Thoracic aorta (tissue), 2 donors: ENCODE measurements at places on chromosomes 1 and 21. TPM values are rescaled to one million over a fixed set of nuclear protein-coding genes. Genes with fewer than 3 reads are reported as not detected.

DNA sequence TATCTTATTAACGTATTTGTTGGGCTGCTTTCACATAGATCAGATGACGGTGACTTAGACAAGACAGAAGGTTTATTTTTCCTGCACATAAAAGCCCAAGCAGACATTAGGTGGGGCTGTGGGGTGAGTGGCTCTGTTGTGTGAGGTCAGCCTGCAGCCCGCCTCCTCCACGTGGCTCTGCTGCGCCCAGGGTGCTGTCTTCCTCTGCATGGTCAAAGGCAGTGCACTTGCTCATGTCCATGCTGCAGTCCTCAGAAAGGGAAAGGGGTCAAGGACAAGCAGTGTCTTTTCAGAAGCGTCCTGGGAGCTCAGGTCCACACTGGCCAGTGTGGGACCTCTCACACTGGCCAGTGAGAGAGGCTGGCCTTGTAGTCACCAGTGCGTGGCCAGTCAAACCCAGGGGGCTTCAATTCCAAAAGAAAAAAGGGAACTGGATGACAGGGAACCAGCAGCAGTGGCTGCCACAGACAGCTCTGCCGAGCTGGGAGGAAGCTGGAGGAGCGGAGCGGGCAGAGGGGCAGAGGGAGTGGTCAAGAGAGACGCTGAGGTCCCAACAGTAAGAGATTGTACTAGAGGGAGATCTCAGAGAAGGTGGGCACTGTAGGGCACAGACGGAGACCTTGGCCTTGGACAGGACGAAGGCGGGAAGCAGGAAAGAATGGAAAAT is 35.9 kb upstream of the SLC45A1 start:
- no peak for DNase-seq

DNA sequence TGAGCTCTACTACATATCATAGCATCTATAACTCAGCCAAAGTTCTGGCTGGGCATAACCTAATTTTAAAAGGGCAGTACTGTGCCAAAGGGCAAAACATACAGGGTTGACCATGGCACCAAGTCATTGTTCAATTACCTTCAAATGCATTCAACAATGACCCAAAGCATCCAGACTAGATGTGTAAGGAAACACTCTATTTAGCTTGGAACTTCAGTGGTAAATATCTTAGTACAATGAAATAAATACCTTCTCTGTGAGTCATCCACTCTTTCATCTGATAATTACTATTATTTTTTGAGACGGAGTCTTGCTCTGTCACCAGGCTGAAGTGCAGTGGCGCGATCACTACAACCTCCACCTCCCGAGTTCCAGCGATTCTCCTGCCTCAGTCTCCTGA is 70.0 kb downstream of the NVL start:
- DNase-seq, result no peak

DNA sequence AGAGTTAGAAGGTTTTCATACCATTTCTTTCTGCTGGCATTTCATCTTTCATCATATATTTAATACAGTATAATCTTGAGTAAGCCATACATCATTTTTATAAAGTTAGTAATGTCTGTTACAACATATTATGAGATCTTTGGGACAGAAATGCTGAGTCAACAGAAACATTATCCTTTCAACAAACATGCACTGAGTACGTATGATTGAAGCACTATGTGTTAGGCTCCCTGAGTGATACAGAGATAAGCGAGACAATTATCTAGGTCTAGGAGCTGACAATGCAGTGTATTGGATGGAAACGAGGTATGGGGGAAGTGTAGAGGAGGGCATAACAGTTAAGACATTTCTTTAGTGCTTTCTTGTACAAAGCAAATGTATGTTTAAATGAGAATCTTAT is 19.7 kb upstream of the GPR52 start:
- no peak for DNase-seq

DNA sequence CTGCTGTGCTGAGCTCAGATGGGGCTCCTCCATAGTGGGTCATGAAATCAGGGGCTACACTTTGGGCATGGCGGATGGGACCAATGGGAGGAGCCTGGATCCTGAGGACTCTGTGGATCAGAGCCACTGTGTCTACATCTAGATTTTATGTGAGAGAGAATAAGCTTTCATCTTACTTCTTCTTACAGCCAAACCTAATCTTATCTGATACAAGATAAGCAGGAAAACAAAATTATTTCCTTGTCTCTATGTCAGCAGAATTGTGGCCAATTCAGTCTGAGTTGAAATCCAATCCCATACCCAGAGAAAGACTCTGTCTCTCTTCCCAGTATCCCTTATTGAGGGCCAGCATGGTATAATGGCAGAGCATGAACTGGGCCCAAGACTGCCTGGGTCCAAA is 56.2 kb downstream of the KIF14 start:
- DNase-seq, result no peak

DNA sequence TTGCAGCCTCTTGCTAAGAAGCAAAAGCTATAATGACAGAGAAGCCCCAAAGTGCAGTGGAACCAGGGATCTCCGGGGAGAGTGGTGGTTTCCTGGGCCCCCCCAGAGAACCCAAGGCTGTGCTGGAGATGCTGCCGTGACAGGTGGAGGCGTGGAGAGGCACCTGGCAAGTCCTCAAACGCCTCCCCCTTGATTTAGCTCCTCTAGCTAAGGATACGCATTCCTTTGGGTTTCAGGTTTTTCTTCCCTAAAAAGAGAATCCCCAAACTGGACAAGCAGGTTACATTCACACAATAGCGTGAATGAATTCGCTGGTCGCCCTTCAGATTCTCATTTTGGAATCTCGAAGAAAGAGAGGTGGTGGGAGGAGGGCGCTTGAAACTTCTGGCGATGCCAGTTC is 853 bp upstream of the ATP1A1 start:
- no peak for DNase-seq

- no peak for DNase-seq
Observed at GRCh38 chr1:210412240-210412639, 83.5 kb downstream of the HHAT start.

DNA sequence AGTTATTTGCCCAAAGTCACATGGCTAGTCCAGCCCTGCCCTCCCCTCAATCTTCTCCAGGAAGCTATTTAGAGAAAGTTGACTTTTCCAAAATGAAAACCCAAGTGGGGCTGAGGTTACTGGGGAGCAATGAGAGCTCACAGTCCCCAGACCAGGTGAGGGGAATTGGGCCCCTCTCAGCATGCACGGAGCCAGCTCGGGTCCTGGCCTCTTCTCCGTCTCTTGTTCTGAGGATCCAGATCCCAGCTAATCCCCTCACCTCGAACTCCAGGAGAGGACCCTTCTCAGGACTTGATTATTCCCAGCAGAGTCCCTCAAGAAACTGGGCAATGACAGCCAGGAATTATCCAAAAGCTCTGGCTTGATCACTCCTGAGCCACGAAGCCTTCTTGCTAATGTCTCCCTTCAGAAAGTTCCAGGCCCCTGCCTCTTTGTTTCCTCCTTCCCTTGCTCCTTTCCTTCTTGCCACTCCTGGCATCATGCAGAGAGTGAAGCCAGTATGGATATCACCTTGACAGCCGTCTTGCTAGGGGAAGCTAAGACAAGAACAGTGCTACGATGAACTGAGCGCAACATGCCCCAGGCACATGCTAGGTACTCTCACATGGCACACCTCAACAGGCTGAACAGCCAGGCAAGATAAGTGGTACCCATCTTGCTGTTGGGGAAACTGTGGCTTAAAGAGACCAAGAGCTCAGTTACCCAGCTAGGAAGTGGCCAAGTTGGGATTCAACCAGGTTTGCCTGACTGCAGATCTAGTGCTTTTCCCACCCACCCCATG is 51.9 kb downstream of the KLHDC7A start:
- no peak for DNase-seq

- DNase-seq, result no peak
Observed at GRCh38 chr1:180358649-180359048, 128.6 kb downstream of the LHX4 start.

GRCh38 chr1:156291226-156292061 is 4.0 kb downstream of the GLMP start:
- peak; percentile 81 for DNase-seq

The CSF3R gene
- total RNA-seq, result 43.7 TPM

The SH3D21 gene
- total RNA-seq, result 3.9 TPM

The DNASE2B gene
- total RNA-seq, result not detected
